ENCODE measurements at places on chromosomes 7 and 10. TPM values are rescaled to one million over a fixed set of nuclear protein-coding genes. Genes with fewer than 3 reads are reported as not detected.

- DNase-seq: no peak
These were observed 3.1 kb downstream of the HNRNPA2B1 start for GRCh38 chr7:26197153-26198115.

GRCh38 chr10:103548581-103549348, 55.3 kb downstream of the NEURL1 start:
- DNase-seq: no peak

DNA sequence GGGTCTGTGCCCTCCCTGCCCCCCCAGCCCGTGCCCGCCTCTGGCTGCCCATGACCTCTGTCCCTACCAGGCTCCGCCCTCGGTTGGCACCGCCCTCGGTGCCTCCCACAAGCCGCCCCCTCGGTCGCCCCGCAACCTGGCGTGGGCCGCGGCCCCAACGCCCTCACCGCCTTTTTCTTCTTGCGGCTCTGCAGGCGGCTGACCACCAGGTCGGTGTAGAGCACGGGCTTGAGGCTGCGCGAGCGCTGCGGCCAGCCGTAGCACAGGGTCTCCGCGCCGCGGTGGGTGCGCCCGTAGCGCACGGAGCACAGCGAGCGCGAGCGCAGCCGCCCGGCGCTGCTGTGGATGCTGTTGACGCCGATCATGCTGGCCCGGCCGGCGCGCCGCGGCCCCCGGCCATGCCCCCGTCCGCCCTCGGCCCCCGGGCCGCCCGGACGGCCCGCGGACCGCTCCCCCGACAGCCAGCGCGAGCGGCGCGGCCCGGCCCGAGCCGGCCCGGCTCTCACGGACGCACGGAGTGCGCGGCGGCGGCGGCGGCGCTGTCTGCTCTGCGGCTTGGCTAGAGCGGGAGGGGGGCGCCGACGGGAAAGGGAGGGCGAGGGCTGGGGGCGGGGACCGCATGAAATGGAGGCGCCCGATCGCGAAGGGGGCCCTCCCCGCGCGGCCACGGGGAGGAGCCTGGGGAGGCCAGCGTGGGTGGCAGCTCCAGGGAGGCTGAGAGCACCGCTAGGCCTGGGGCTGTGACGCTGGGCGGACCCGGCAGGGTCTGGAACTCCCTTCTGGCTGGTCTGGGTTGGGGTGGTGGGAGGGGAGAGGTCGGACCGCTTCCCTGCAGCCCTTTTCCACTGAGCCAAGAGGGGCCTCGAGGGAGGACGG, 9.6 kb downstream of the PSD start:
- DNase-seq: no peak

DNA sequence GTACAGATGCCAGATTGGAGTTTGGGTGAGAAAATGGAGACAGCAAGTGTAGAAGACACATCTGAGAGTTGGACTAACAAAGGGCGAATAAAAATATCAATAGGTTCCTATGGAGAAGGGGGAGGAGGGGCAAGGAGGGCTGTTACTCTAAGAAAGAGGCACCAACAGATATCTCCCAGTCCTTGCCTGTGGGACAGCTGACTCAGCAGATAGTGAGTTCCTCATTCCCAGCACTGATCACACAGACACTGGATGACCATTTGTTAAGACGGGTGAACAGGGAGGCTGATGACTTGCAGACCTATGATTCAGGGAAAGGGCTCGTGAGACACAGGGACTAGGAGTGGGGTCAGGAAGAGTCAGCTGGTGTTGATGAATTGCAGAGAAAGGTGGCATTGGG, 5.7 kb upstream of the PRR15 start:
- DNase-seq: no peak

- no peak for DNase-seq
These were observed 2.2 kb upstream of the PDE1C start for GRCh38 chr7:32072397-32072796.

DNA sequence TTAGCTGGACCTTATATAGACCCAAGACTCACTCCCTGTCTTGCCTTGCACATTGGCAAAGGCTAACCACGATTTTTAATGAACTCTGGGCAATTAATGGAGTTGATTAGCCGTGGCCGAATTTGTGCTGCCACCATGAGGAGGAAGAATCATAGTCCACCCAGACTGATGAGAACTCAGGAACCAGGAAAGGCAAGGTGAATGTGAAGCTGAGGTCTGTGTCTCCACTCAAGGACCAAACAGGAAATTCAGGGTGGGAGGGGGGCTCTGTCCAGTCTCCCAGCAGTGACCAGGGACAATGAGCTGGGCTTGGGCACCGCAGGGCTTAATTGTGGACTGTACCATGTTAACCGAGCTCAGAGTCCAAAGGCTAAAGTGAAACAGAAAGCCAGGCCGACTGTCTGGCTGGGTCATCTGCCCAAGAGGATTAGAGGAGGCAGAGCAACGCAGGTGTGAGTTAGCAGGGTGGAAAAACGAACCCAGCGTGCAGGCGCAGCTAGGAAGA, 127.0 kb upstream of the JCAD start:
- DNase-seq: no peak

DNA sequence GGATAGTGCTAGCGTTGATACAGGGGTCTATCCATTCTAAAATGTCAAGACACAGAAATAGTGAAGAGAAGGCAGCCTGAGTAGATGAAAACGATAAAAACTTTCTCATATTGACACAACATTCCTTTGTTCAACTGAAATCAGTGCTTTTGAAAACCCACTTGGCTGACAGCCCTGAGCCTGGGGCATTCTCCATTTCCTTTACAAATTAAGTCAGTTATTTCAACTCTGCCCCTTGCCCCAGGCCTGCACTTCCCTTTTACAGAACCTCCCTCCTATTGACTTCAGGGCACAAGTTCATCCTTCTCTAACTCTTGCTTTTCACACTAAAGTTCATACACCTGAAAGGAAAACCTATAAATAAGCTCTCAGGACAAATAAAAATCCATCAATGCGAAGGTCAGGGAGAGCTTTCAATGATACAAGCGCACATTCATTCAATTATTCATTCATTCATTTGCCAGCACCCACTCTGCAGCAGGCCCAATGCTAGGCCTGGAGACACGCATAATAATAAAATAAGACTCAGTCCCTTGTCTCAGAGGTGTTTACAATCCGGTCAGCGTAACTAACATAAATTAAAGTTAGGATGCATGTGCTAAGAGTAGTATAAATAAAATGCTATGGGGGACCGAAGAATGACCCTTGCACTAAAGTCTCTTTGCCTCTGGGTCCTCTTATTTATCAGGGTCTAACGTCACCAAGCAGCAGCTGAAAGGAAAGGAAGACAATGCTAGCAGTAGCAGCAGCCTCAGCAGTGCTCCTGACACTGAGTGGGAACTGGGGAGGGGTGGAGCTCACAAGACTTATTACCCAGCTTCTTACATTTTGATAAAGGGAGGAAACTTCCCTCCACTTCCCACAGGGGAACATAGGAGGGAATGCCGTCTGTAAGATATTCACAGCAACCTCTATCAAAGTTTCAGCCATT, 134.8 kb downstream of the PDE1C start:
- DNase-seq: no peak

- peak; percentile 91 for DNase-seq
These were observed at the start of the genes CDC123 and NUDT5 for GRCh38 chr10:12195603-12196506. TSS of gene CDC123 (plus strand) at chr10:12196188. CDS start at chr10:12196246, 58 bp downstream. TSS of gene NUDT5 (minus strand) at chr10:12195891. CDS start at chr10:12186291, 9,600 bp downstream.

GRCh38 chr10:89522463-89522862, 12.9 kb downstream of the SLC16A12 start:
- no peak for DNase-seq

DNA sequence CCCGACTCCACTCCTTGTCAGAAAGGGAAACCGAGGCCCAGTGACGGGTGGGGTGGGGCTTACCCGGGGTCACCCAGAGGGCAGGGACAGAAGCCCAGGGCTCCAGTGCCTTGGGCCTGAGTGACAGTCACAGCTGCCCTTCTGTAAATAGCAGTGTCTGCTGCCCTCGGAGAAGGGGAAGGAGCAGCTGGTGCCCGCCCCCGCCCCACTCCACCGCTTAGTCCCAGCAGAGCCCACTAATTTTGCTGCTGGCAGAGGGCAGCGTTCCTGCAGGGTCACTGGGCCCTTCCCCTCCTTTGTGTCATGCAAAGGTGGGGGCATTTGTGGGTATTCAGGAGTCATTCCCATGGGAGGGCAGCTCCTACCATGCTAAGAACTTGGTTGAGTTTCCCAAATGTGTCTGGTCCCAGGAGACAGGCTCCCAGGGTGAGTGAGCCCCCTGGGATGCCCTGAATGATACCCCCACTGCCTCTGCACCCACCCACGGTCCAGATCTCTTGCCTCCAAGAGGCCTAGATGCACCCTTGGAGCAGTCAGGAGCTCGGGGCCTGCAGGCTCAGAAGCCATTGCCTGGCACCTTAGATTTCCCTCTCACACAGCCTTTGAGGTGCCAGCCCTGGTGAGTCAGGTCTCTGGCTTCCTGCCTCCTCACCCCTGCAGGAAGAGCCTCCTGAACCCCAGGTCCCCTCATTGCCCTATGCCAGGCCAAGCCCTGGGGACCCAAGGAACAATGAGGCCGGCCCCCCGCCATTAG, 17.2 kb downstream of the SH2B2 start:
- DNase-seq: no peak

GRCh38 chr10:49407552-49408137, 11.8 kb upstream of the DRGX start:
- DNase-seq: peak; percentile 72

DNA sequence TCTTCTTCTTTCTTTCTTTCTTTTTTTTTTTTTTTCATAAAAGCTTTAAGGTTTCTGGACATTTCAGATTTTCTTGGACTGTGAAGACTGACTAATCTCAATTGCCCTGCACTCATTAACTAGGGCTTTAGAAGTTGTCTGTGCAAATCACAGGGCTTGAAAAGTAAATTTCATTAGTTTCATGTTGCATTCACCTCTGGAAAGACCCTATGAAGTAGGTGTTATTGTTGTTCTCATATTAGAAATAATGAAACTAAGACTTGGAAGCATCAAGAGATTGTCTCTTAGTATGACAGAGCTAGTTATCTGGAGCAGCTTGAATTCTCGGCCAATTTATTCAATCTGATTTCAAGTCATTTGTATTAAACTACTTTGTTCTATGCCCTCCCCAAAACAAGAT, 28.2 kb upstream of the SEMA3D start:
- no peak for DNase-seq

GRCh38 chr10:43685744-43686143, 37.1 kb upstream of the ZNF32 start:
- DNase-seq: no peak

GRCh38 chr7:105742787-105743186, 133.6 kb downstream of the ATXN7L1 start:
- no peak for DNase-seq

DNA sequence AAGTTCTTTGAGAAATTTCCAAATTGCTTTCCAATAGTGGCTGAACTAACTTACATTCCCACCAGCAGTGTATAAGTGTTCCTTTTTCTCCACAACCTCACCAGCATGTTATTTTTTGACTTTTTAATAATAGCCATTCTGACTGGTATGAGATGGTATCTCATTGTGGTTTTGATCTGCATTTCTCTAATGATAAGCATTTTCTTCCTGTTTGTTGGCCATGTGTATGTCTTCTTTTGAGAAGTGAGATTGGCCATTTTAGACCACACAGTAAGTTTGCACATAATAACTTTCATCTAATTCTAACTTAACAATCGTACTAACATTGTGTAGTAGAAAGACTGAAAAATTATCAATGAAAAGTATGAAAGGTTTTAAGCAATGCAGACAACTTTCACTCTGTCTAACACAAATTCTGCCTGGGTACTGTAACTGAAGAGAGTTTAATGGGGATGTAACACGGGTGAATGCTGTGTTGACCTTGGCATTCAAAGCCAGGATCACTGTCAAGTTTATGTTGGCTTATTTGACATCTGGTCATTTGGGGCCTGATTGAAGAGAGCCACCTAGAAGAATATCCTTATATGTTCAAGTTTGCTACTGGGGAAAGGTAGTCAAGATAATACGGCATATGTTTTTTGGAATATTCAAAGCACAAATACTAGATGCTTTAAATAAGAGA, 50.4 kb downstream of the FAM171A1 start:
- no peak for DNase-seq

GRCh38 chr10:129963641-129964501, at the start of gene EBF3:
TSS of gene EBF3 (minus strand) at chr10:129964274. CDS start at chr10:129963768, 506 bp downstream.
- DNase-seq: no peak

DNA sequence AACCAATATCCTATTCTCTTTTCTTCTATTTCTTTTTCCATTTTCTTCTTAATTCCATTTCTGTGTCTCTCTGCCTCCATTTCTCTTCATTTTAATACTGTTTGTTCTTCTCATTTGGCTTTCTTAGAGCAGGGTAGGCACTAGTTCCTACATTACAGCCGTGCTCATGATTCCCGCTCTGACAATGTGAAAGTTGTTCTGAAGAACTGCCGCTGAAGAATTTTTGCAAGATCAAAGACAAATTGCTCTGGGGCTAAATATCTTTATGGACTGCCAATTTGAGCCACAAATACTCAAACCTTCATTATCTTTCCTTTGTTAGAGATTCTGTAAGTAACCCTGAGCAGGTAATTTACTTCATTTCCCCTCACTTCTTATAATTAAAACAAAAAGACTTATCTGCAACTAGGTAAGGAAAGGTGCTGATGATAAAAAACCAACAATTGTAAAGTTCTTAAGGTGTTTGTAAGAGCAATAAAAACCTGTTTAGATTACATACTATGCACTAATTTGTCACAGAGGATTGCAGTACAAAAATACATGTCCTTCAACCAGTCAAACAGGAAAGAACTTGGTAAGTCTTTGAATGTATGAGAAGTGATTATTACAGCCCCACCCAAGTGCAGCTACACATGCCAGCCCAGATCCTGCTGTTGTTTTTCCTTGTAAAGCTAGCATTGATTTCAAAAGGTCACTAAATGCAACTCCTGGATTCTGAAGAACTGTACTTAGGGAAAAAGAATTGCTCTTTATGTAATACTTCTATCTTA, 127.5 kb downstream of the COL28A1 start:
- DNase-seq: no peak

DNA sequence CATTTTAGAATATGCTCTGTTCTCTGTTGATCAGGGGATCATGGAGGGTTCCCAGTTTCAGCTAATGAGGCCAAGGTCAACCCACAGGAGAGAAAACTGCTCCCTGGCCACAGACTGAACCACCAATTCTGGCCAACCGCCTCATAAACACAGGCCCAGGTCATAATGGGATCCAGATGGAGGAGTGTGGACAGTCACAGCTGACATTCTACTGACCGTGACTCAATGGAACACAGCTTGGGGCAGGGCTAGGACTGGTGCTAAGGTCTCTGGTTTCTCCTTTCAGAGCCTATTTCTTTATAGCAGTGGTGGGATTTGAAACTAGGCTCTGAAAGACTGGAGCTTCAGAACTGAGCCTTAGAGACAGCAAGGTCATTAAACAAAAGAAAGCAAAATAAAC, 68.3 kb downstream of the HIPK2 start:
- no peak for DNase-seq

GRCh38 chr10:131480861-131481260, 169.3 kb upstream of the TCERG1L start:
- no peak for DNase-seq

Gene UTF1
- polyA plus RNA-seq: not detected

Gene ASB10
- polyA plus RNA-seq: not detected

Gene TRIM73
- 2.6 TPM for polyA plus RNA-seq

Gene ADCYAP1R1
- polyA plus RNA-seq: 1.2 TPM

Gene ODAD2
- polyA plus RNA-seq: 1.4 TPM

Gene CFTR
- polyA plus RNA-seq: 3.0 TPM
